ENCODE measurements at places on chromosomes 3 and 15.

- no peak for DNase-seq
Measured at GRCh38 chr3:60025096-60026050, 975.5 kb upstream of the CFAP20DC start.

DNA sequence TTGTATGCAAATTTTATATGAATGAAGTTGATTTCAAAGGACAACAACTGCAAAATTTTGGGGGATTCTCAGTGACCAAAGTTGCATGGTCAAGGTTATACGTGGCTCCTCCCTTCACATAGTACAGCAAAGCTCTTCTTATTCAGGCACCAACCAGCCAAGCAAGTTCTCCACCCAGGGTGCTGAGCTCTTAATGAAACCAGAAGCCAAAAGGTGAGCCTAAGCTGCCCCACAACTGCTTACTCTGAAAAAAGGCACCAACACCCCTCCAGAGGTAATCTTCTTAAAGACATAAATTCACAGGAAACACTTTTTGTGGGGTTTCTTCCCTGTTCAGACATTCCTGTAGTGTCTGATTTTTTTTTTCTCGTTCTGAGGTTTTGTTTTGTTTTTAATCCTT lies 106.1 kb upstream of the GMNC start:
- DNase-seq = no peak

- DNase-seq = no peak
Measured at GRCh38 chr3:127417709-127418559, 130.1 kb upstream of the PRR20G start.

- no peak for DNase-seq
Measured at GRCh38 chr3:51688206-51688600, 17.2 kb downstream of the TEX264 start.

DNA sequence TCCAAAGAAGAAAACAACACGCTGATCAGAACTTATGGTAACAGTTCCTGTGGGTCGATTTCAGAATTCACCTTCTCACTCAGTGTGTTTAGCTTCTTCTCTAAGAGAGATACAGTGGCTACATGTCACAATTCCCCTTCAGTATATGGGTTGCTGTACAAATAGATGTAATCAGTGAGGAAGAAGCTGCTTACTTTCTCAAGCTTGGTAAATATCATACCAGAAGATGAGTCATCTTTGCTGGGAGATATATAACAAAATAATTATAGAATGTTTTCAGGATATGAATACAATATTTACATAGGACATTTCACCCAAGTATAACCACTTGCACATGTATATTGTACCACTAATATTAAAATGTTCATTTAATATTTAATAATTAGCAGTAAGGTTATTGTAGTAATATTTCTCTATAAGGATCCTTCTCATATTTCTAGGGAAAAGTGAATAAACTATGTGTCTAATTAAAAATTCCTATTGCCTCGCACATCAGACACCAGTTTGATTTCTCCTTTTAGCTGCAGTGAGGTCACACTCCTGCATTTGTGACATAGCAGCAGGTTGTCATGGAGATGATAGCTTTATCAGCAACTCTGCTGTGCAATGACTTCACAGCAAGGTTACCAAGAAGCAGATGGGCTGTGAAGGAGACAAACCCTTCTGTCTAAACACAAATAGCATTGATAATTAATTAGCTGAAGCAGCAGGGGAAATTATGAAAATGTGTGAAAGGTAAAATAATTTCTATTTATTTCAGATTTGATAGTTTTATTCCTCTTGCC lies 211.4 kb downstream of the TUSC7 start:
- no peak for DNase-seq

- no peak for DNase-seq
Measured at GRCh38 chr15:38864827-38865581, 300.4 kb upstream of the RASGRP1 start.

- no peak for DNase-seq
Measured at GRCh38 chr3:179147514-179147872, 664 bp upstream of the PIK3CA start.

GRCh38 chr15:41241221-41241964 lies 10.3 kb downstream of the CHP1 start:
- DNase-seq = peak; percentile 91

DNA sequence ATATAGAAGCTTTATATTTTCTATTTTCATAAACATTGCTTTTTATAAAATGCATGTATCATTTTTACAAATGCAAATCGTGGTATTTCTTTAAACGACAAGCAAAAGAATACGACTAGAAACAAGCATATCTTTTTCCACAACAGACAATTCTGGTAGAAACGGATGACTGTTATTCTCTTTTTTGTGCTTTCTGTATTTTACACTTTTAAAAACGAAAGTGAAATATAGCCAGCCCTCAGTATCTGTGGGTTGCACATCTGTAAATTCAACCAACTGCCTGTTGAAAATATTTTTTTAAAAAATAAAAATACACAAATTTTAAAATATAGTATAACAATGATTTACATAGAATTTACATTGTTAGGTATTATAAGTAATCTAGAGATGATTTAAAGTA lies 61.3 kb downstream of the PRTG start:
- DNase-seq = no peak

- no peak for DNase-seq
Measured at GRCh38 chr3:16307832-16308531, 43.0 kb downstream of the OXNAD1 start.

GRCh38 chr3:29281344-29282241 lies 722 bp downstream of the RBMS3 start:
- DNase-seq = no peak

GRCh38 chr3:143123353-143123984 lies 3.9 kb downstream of the CHST2 start:
- no peak for DNase-seq

DNA sequence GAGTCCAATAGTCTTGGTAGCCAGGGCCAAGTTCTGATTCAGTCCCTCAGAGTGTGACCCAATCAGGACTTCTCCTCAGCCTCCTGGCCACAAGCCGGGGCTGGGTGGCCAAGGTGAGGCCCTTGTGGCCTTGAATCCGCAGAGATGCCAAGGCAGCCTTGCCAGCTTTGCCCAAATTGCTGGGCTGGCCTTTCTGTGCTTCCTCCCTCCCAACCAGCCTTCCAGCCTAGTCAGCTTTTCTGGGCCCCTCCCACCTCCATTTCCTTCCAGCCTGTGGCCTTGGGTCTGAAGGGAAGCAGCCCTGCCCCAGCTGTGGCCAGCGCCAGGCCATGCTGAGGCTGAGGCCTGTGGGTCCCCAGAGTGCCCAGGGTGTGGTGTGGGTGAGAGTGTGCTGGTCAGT lies 34.3 kb upstream of the ANKDD1A start:
- no peak for DNase-seq

DNA sequence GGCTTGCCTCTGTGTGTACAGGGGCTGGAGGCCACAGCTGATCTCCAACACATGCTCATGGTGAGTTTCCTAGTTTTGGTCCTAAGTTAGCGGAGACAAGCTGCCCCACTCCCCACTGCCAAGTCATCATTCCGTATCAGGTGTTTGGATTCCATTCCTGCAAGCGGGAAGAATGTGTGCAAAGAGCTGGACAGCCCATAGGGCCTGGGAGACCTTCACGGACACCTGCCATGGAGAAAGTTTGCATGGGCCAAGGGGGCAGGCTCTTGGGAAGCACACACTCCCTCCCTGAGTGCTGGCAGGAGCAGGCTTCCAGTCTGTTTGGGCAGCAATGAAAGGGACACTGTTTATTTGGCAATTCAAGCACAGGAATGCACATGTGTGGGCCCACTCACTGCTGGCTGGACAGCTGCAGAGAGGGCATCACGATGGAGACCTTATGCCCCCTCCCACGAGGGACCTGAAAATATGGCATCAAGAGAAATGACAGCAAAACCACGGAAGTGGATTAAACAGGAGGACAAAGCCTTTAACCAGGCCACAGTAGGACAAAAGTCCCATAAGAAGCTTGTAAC lies 149.7 kb downstream of the KLF13 start:
- no peak for DNase-seq

DNA sequence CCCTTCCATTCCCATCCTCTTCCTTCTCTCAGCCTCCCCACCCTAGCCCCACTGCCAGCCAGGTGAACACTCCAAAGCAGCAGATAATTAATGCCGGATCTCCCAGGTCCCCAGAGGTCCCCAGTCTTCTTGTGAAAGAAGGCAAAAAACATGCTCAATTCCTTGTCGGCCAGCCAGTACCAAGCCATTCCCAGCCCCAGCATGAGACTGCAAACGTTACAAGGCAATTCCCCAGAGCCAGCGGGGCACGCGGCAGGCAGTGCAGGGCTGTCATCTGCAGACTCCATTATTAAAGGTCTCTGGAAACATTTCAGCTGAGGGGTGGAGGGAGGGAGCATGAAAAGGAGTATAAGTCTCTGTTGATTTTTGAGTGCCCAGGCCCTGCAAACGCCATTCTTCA lies 117.8 kb downstream of the XXYLT1 start:
- DNase-seq = no peak

DNA sequence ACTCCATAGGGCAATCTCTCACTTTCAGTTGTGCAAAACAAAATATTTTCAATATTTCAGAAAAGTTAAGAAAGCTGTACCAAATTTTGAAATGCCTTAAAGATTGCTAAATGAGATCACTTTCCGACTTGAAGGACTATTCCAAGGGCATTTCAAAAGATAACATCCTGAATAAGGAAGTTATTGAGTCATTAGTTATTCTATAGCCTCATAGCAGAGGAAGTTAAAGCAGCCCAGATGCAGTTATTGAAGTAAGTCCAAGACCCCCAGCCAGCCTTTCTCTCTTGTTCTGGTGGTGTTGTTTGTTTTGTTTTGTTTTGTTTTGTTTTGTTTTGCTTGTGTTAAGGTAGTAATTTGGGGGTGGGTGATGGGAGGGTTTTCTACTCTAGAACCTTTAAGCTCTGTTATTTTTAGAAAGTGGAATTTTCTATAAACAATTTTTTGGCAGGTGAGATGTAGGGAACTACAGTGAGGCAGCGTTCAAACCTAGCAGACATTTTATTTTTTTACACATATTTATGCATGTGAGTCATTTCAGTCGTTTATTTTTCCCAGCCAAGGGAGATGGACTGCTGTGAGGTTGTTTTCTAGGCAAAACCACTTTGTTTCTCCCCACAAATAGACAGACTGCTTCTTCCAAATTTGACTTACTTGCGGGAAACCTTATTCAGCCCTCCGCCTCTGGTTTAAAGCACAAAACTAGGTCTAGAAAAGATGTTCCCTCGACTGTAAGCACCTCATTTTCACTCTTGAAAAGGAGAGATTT lies 216.3 kb upstream of the ARPP21 start:
- no peak for DNase-seq

DNA sequence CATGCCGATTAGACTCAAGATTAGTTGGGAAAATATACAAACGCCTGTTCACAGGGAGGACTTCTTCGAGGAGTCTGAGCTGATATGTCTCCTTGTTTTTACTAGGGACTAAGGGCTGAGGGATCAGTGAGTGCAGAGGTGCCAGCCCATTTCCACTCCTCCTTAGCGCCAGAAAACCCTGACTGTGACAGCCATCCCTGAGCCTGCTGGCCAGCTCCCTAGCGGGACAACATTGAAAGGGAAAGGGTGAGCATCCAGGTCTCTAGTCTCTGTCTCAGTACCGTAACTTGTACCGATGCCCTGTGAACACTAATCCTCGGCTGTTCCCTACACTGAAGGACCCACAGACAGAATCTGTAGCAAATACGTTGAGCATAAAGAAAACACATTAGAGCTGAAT lies 243.4 kb downstream of the WNT5A start:
- no peak for DNase-seq

DNA sequence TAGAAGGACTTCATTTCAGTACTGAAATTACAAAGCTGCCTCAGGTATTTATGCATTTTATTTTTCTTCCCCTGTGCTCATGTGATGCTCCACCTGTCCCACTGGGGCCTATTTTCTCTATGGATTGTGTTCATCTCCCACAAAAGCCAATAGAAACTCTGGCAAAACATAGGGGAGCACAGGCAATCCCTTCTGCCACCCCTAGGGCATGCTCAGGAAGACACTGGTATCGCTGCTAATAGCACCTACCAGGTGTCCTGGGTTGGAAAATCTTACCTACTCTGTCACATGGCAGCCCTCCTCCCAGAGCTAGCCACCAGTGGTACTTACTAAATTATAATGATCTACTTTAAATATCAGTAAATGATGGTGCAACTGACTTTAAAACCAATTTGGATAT lies 427.4 kb downstream of the FGF12 start:
- DNase-seq = no peak

GRCh38 chr3:183895774-183896173 lies 11.1 kb upstream of the PARL start:
- DNase-seq = no peak

DNA sequence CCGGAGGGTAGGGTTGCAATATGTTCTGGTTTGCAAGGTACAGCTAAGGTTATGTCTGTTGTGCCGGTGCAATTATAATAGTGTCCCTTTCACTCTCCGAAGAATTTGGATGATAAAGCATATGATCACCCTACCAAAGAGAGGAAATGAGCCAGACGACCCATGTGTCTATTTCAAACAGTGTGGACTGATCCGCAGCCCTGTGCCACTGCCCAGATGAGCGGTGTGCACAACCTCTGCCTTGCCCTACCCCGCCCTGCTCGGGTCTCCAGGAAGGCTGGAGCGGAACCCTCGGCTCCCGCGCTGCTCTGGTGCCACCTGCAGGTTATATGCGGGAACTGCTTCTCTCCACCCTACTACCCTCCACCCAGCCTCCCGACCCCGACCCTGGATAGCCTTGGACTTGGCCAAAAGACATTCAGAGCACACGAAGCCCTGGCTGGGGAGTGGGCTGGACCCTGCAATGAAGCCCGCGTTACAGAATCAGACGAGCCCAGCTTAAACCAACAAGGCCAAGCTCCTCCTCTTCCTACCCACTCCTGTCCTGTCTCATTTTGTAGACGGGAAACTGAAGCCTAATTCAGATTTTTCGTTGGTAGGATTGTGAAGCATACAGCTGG lies 68.4 kb upstream of the CHRNB4 start:
- DNase-seq = peak; percentile 39

GRCh38 chr3:19254189-19254588 lies 105.9 kb downstream of the KCNH8 start:
- no peak for DNase-seq

DNA sequence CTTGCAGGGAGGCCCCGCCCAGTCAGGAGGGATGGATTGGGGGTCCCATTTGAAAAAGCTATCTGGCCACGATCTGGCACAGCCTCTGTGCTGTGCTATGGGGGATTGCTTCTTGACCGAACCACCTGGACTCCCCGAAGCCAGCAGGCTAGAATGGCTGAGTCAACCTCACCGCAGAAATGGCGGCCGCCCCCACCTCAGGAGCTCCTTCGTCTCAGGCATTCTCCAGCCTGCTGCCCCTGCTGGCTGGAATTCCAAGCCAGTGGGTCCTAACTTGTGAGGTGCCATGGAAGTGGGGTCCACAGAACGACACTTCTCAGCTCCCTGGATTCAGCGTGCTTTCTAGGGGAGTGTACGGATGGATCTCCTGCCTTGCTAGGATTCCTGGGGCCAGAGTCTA lies 180.5 kb upstream of the TRIM42 start:
- no peak for DNase-seq

GRCh38 chr3:177440456-177441104 lies 243.3 kb upstream of the TBL1XR1 start:
- DNase-seq = no peak

GRCh38 chr15:45794712-45795439 lies 160.0 kb downstream of the SQOR start:
- DNase-seq = peak; percentile 85

GRCh38 chr3:189225431-189225830 lies 53.7 kb downstream of the TPRG1 start:
- DNase-seq = no peak
